Fibroblast of lung (primary cell): ENCODE measurements at places on chromosomes 1 and 21.

- no peak for DNase-seq
Measured at GRCh38 chr21:45373991-45374816, 30.8 kb upstream of the COL18A1 start.

DNA sequence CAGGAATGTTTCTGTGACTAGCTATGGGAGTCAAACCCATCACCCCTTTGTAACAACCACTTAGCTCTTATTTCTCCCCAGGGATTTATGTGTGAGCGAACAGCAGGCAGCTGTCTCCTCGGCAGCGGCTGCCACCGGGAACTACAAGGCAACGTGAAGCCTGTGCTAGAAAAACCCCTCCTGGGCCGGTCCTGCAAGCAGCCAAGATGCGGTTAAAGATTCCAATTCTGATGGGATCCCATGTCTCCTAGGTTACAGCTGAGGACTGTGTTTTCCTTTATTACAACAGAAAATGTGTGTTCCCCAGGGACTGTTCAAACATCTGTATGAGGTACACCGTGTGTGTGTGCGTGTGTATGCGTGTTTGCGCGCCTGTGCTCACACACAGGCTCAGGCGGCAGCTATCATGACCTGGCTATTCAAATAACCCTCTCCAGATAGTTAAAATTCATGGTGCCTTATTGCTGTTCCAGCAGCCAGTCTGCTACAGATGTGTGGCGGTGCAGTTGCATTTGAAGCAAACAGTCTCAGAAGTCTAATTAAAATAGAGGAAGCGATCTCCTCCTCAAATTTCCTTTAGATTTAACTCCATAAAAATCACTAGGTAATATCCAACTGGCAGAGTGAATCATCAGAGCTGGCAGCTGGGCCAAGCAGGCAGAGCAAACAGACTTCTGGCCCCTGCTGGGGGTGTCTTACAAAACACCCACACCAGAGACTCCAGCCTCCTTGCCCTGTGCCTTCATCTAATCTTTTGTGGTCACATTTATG lies 68.0 kb downstream of the LMX1A start:
- no peak for DNase-seq

GRCh38 chr1:162389021-162389818 lies 7.7 kb downstream of the C1orf226 start:
- DNase-seq, result peak; percentile 44

GRCh38 chr1:221089273-221089672 lies 210.0 kb downstream of the HLX start:
- no peak for DNase-seq

DNA sequence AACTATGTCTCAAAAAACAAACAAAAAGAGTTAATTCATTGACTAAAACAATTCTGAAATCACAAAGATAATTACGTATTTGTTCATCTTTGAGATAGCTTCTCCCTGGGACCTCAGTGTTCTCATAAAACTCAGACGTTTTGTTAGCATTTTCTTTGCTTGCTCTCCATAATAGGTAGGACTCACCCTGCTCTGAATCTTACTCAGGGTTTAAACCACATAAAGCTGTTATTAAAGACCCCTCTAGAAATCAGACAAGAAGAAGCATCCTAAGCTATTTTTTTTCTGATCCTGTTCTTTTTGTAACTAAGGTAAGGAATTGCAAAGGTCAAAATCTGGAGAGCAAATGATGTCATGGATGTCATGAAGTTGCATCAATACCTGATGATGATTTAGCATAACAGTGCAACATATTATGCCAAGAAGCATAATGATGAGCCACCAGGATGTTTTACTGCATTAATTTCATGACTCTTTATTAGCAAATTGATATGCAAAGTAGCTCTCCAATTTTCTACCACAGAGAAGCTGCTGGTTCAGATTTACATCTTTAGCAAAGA lies 2.4 kb downstream of the FBXO42 start:
- no peak for DNase-seq

DNA sequence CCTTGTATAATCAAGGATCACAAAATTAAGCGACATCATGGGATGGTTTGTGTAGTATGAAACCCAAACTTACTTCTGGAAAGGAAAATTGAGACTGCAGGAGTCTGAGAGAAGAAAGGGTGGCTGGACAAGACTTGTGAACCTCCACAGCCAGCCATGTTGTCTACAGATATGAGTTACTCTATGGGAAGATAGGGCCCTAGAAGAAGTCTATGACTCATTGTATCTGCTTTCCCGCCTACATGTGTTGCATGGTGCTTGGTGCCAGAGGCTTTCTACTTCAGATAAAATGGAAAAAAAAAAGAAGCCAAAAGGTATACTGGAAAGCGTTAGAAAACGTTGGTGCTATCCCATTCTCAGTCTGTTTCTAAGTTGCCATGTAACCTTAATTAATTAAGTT lies 18.7 kb upstream of the OR6N2 start:
- no peak for DNase-seq

GRCh38 chr1:109509176-109510134 lies at the start of gene AMIGO1:
Gene AMIGO1 (minus strand): TSS chr1:109509727. CDS start chr1:109508912, 815 bp downstream.
- DNase-seq, result peak; percentile 52

DNA sequence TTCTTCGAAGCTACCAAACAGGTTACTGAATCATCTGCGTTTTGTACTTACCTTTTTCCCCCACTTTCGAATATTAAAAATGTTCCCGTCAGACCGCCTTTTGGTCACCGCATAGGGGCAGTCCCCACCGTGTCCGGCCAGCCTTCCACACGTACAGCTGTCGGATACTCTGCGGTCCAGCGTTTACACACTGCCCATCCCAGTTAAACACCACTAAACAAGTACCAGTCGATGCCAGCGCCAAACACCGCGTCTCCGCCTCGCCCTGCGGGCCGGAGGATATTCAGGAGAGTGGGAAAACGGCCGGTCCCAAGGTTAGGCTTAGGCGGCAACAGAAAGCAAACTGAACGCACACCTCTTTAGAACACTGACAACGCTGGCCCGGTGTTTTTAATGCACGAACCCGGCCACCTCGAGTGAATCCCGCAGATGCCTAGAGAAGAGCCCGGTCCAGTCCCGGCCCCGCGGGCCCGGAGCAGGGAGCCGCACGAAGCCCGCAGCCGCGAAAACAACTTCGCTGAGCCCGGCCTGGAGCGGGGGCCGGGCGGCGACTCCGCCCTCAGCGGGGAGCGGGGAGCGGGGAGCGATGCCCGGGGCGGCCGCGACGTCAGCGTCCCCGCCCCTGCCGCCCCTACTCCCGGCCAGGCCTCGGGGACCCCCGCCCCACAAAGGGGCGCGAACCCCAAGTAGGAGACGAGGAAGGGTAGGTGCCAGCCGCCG lies 730 bp upstream of the PHF13 start:
- DNase-seq, result peak; percentile 31

DNA sequence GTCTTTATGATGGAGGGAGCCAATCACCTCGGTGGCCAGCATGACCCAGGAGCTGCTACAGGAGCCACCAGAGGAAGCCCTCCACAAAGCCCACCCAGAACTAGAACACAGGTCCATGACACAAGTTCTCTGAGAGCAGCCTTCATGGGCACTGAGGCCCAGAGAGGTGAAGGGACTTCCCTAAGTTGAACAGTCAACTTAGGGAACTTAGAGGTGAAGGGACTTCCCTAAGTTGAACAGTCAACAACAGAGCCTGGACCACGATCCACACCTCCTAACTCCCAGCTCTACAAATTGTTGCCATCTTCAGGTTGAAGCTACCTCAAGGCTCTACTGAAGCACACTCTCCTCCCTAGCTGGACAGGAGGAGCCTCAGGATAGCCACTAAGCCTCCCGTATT lies 132.7 kb downstream of the CCDC185 start:
- DNase-seq, result no peak

GRCh38 chr1:47388891-47389238 lies 27.2 kb upstream of the FOXE3 start:
- DNase-seq, result peak; percentile 43

DNA sequence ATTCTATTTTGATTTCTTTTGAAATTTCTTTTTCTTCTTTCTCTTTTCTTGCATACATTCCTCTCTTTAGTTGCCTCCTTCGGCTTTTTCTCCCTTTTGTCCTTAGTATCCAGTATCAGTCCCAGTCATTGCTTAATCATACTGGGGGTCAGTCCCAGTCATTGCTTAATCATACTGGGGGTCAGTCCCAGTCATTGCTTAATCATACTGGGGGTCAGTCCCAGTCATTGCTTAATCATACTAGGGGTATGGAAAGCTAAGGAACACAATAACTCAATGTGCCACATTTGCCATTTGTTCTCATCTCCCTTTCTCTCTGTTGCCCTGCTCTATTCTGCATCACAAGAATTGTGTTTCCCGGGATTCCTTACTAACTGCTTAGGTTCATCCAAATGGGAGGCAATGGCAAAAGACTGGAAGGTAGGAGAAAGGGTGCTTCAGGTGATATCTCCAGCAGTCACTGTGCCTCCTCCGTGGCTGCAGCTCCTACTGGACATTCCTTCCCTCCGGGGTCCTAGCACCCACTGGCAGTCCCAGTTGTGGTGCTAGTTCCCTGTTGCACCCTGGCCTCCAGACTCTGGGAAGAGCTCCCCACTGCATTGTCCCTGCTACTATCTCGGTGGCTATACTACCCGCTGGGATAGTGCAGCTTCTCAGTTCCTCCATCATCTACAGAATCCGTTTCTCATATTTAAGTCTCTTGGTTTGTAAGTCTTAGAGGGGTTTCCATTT lies 32.6 kb upstream of the LAMC1 start:
- DNase-seq, result peak; percentile 66

DNA sequence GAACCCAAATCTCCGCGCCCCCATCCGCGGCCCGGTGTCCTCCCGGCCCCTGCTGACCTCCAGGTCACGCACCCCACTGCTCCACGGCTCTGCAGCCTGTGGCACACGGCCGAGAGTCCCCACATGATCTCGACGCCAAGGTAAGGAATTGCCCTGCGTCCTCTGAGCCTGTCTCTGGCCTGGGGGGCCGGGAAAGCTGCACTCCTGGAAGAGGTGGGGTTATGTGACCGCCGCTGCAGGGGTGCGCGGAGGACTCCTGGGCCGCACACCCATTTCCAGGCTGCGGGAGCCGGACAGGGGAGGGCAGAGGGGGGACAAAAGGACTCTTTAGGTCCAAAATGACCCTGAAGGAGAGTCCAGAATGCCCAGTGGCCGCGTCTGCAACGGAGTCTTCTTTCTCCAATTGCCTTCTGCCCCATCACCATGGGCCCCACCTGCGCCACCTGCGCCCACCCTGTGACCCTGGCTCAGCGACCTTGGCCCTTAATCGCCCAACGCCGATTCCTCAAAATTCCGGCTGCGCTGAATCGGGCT lies 997 bp upstream of the SIM2 start:
- DNase-seq, result no peak

DNA sequence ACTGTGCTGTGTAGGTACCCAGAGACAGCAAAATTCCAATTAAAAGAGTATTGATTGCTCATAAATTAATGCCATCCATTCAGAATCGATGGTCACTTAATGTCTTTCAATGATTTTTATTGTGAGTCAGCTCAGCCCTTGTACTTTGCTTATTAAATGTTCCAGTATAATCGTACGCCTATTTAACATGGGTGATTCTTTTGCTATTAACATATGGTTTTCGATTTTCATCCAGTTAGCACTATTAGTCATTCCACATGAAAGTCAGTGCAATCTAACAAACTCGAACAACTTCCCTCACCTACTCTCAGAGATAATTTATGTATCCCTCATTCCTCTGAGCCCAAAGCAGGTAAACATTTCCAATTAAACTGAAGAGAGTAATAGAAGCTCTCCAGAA lies 109.6 kb upstream of the APP start:
- DNase-seq, result no peak

GRCh38 chr1:154430903-154431302 lies 25.8 kb downstream of the IL6R start:
- no peak for DNase-seq

- no peak for DNase-seq
Measured at GRCh38 chr21:44557491-44558328, 885 bp downstream of the KRTAP10-3 start.

- DNase-seq, result no peak
Measured at GRCh38 chr1:116457946-116458604, 85.0 kb downstream of the ATP1A1 start.

DNA sequence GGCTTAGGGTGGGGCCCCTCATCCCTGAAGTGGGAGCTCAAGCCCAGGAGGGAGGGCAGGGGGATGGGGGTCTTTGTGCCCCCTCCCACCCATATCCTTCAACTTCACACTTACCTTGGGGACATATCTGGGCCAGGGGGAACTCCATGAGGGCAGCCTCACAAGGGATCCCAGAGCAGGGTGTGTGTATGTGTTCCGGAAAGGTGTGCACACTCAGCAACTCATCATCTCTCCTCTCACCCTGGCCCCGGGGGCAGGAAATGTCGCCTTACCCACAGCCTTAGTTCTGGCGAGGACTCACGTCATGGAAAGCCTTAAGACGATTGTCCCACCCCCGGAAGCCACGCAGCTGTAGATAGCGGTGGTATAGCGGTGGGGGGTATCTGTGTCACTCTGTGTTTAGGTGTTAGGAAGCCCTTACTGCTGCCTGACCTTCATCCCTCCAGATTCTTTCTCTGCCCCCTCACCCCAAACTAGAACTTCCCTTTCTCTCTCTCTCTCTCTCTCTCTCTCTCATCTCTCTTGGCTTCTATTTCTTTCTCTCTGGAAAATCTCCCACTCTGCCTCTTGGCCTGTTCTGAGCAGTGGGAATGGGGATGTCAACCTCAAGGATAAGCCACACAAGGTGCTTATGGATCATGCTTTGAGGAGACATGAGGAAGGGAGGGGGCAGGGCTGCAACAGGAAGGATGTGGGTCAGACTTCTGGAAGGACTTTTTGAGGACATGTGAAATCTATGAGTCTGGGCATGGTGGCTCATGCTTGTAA lies at the start of gene SH2D2A:
Gene SH2D2A, minus strand, starts transcription at position 288 of the 768 bp plus-strand sequence. Its CDS starts 140 bp downstream, at position 148.
- DNase-seq, result no peak

DNA sequence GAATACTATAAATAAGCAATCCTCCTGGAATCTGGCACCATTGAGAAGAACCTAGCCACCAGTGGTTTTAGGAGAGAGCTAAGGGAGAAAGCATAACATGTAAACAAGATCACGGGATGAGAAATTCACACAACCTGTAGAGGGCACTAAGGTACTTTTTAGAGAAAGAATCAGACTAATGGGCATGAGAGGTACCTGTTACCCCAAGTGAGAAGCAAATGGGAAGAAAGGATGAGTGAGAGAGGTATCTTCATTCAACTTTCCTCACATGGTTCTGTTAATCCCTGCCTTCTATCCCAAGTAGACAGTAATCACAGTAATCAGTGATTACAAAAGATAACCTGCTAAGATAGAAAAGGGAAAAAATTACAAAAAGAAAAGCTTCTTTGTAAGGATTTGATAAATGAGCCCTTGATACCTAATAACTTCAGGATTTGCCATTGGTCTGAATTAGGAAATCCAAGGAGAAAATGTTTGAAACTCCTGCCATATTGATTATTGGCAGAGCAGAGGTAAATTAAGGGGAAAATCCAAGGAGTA lies 251.1 kb upstream of the ADGRL2 start:
- peak; percentile 35 for DNase-seq
